ENCODE measurements at places on chromosomes 16 and 17.
A peak's percentile ranks its signal among the peaks of the same experiment; 100 is the strongest.

DNA sequence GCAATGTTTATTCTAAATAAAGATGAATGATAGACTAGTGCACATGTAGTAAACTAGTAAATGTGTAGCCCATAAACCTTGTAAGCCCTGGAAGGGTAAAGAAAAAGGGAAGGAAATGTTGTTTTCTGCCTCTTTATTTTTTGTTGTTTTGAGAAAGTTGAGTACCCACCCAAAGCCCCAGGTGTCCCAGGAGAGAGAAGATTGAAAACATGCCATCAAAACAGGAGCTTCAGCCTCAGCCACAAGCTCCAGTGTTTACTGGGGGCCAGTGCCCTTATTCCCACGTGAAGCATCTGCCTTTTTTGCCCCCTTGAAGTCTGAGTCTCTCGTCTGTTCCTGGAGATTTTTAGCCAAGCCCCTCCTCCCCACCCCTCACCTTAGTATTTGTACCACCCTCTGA lies 121.5 kb downstream of the PRKCB start:
- no peaks in the 10 kb centered on the region for H3K36me3 ChIP-seq
- H3K27ac ChIP-seq = no peak overlapping the region
- no peaks in the 10 kb centered on the region for H3K27me3 ChIP-seq
- DNase-seq = no peak
- H3K4me3 ChIP-seq = no peak overlapping the region

DNA sequence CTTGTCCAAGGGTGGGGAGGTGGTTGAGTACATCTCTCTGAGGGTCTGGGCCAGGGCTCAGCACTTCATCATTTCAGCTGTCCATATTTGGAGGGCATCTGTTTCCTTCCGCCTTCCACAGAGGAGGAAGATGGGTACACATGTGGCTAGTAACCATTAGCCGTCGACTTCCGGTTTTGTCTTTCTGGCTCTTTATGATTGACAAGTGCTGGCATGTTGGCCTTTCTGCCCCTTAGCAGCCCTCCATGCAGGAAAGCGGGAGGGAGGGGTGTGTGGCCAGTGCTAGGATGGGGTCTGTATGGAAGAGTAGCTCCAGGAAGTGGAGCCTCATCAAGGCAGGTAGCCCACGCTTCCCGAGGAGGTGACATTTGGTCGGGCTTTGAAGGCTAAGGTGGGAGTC lies 69.6 kb downstream of the RAI1 start:
- no peak overlapping the region for H3K4me3 ChIP-seq
- peaks cover 55% of the 10 kb centered on the region for H3K4me1 ChIP-seq
- no peak for DNase-seq
- H3K27me3 ChIP-seq = no peaks in the 10 kb centered on the region
- peak overlapping the region; percentile 79 for H3K27ac ChIP-seq

GRCh38 chr17:43846963-43847371 lies at the start of gene CD300LG:
Gene CD300LG, plus strand, starts transcription at chr17:43847176. Its CDS starts 41 bp downstream, at chr17:43847217.
- H3K4me3 ChIP-seq = peak within 1 kb of the TSS; percentile 6
- H3K36me3 ChIP-seq = no peaks in the 10 kb centered on the region
- no peaks in the 10 kb centered on the region for H3K27me3 ChIP-seq
- H3K4me1 ChIP-seq = no peaks in the 10 kb centered on the region

- DNase-seq = no peak
- H3K36me3 ChIP-seq = no peaks in the 10 kb centered on the region
- no peak overlapping the region for H3K4me3 ChIP-seq
Measured at GRCh38 chr17:32596628-32597027, 109.8 kb downstream of the CDK5R1 start.

DNA sequence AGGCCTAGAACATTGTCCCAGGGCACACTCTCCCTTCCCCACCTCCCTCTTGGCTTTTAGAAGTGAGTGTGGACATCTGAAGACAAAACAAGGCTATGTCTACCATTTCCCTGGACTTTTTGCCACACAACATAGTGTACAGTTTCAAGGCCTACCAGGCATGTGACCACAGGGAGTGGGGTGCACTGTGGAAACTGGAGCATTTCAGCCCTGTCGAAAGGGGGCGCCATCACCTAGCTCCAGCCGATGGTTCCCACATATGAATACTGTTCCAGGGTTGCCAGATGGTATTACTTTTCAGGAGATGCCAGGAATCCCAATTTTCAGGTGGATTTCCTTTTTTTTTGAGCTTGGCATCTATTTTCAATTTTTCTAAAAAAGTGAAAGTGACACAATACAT lies 140.7 kb downstream of the KATNIP start:
- H3K4me3 ChIP-seq = no peak overlapping the region
- H3K27me3 ChIP-seq = no peaks in the 10 kb centered on the region
- DNase-seq = no peak
- H3K27ac ChIP-seq = no peak overlapping the region

- no peaks in the 10 kb centered on the region for H3K4me1 ChIP-seq
- H3K4me3 ChIP-seq = no peak overlapping the region
- H3K27me3 ChIP-seq = no peaks in the 10 kb centered on the region
- no peak overlapping the region for H3K27ac ChIP-seq
- DNase-seq = no peak
Measured at GRCh38 chr17:31869031-31869430, 10.0 kb upstream of the COPRS start.

DNA sequence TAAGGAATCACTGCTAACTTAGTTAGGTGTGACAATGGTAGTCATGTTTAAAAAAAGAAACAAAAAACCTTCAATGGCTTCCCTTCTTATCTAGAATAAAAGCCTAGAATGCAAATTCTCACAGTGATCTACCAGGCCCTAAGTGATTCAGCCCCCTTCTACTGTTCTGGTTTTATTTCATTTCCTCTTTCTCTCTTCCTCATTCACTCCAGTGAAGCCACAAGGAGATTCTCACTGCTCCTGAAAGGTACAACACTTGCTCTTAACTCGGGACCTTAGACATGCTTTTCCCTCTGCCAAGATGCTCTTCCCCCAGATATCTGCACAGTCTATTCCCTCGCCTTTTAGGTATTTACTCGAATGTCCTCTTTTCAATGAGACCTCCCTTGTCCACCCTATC lies 3.7 kb downstream of the PIGS start:
- DNase-seq = no peak
- no peaks in the 10 kb centered on the region for H3K27me3 ChIP-seq
- no peak overlapping the region for H3K4me3 ChIP-seq
- H3K4me1 ChIP-seq = peaks cover 17% of the 10 kb centered on the region
- no peak overlapping the region for H3K27ac ChIP-seq
- peaks cover 16% of the 10 kb centered on the region for H3K36me3 ChIP-seq

DNA sequence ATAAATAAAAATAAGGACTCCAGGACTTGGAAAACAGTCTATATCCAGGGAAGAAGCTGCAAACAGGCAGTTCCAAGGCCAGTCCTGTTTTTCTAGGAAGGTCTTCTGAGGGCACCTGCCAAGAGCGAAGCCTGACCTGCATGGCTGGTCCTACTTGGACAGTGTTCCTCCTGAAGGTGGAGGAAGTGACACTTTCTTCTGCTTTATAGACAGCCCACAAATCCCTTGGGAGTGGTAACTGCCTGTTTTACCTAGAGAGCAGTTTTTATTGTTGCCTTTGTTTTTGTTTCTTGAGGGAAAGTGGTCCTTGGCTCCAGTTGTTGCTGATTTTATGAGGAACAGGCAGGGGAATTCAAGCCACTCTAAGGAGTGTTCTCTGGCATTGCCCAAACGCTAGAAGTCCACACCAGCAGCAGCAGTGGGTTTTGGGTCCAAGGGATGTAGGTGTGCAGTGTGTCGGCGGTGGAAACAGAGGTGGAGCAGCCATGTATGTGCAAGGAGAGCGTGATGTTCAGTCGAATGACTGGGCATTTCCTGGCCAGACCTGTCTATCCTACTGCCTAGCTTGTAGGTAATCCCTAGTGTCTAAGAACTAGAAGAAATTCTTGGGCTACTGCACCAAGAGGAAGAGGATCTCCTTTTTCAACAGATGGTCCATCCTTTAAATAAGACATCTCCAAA lies 35.3 kb downstream of the LDHD start:
- H3K27me3 ChIP-seq = no peaks in the 10 kb centered on the region
- no peak overlapping the region for H3K4me3 ChIP-seq
- no peaks in the 10 kb centered on the region for H3K36me3 ChIP-seq
- DNase-seq = no peak
- peaks cover 59% of the 10 kb centered on the region for H3K4me1 ChIP-seq

- no peak overlapping the region for H3K27ac ChIP-seq
- DNase-seq = no peak
- H3K4me1 ChIP-seq = no peaks in the 10 kb centered on the region
- H3K4me3 ChIP-seq = no peak overlapping the region
Measured at GRCh38 chr17:46883871-46884520, 32.6 kb downstream of the WNT9B start.

DNA sequence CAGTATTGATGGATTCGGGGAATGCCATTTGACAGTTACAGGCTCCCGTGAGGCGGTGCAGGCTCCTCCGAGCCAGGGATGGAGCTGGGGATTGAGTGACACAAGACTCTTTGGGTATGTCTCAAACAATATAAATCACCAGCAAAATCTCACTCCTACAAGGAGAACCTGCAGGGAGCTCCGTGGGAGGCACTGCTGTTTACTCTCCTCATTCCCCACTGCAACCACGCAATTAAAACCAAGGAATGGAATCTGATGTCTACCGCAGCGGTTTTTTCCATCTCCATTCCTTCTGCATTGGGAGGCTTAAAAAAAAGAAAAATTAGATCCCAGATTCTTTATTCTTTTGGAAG lies 157.9 kb downstream of the WWOX start:
- H3K36me3 ChIP-seq = no peaks in the 10 kb centered on the region
- DNase-seq = no peak
- no peak overlapping the region for H3K4me3 ChIP-seq
- H3K27me3 ChIP-seq = no peaks in the 10 kb centered on the region
- H3K4me1 ChIP-seq = peaks cover 9% of the 10 kb centered on the region
- no peak overlapping the region for H3K27ac ChIP-seq

DNA sequence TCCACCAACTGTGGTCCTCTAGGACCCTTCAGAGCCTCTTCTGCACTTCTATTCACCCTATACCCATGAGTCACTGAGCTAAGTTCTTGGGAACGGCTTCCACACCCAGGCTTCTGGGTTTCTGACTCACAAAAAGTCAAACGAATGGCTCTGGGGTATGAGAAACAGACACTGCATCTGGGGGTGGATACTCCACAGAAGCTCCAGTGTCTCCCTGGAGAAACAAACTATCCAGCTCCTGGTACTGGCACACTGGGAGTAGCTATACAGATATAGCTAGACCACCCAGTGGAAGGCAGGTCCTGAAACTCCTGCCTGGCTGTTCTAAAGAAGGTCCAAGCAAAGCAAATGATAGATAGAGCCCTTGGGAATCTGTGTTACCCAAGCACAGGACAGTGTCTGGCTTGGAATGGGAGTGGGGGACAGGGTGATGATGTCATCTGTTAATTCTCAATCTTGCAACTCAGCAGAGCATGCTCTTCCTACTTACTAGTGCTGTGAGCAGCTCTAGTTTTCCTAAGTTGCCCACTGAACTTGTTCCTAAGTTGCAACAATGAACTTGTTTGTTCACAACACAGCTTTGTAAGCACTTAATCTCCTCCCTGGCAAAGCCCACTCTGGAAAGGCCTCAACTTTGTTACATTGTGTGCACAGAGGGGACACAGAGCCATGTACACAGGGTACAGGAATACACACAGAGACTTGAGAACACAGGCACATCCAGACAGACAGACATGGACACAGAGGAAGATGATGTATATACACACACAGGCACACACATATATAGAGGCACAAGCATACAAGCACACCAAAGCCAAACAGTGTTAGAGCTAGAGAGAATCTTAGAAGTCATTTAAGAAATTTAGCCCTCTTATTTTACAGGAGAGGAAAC lies 6.7 kb downstream of the MMP28 start:
- H3K4me1 ChIP-seq = peaks cover 71% of the 10 kb centered on the region
- H3K4me3 ChIP-seq = no peak overlapping the region
- no peaks in the 10 kb centered on the region for H3K27me3 ChIP-seq
- peak; percentile 67 for DNase-seq

DNA sequence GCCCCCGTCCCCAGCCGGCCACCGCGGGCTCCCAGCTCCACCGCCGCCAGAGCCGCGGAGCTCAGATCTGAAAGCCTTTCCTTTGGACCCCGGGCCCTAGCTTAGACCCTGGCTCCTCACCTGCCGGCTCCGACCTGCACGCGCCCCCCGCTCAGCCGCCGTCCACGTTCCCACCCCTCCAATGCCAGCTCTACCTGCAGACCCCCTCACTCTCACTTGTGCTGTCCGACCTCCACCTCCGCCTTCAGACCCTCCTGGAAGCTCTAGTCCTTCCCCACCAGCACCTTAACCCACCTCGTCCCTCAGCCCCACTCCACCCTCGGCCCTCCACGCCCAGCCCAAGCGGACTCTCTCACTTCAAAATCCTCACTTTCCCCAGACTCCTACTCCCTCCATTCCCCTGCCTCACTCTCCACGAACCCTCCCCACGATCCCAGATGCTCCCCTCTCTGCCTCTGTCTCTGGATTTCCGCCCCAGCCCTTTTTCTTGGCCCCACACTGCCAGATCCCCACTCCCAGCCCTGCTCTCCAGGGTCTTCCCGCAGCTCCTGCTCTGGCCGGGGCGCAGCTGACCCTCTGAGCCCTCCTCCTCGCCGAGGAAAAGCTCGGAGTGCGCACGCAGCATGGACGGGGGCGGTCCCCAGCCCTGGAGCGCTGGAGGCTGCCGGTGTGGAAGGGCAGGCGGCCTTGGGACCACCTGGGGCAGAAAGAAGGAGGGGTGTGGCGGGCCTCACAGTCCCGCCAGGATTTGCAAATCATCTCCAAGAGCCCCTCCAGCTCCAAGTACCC lies at the start of gene TMEM114:
TMEM114 (minus strand) TSS at position 612 of the 789 bp plus-strand sequence. CDS start 673 bp downstream, outside the sequence.
- H3K36me3 ChIP-seq = no peaks in the 10 kb centered on the region
- H3K4me3 ChIP-seq = no peak within 1 kb of the TSS
- DNase-seq = no peak
- H3K4me1 ChIP-seq = peaks cover 17% of the 10 kb centered on the region
- no peak within 1 kb of the TSS for H3K27ac ChIP-seq

GRCh38 chr16:67965668-67966548 lies 2.5 kb downstream of the SLC12A4 start:
- peaks cover 20% of the 10 kb centered on the region for H3K36me3 ChIP-seq
- no peaks in the 10 kb centered on the region for H3K27me3 ChIP-seq
- H3K27ac ChIP-seq = peak overlapping the region; percentile 99
- peaks cover 57% of the 10 kb centered on the region for H3K4me1 ChIP-seq

- no peak for DNase-seq
- peaks cover 9% of the 10 kb centered on the region for H3K4me1 ChIP-seq
- H3K4me3 ChIP-seq = no peak overlapping the region
- H3K27me3 ChIP-seq = no peaks in the 10 kb centered on the region
- H3K27ac ChIP-seq = no peak overlapping the region
- H3K36me3 ChIP-seq = no peaks in the 10 kb centered on the region
Measured at GRCh38 chr17:65228734-65229620, 91.8 kb downstream of the RGS9 start.

- no peak overlapping the region for H3K4me3 ChIP-seq
- no peaks in the 10 kb centered on the region for H3K36me3 ChIP-seq
- peaks cover 49% of the 10 kb centered on the region for H3K4me1 ChIP-seq
- no peak for DNase-seq
- no peak overlapping the region for H3K27ac ChIP-seq
Measured at GRCh38 chr17:14304222-14304772, 3.4 kb downstream of the HS3ST3B1 start.

- no peak for DNase-seq
- peaks cover 21% of the 10 kb centered on the region for H3K36me3 ChIP-seq
- H3K27me3 ChIP-seq = no peaks in the 10 kb centered on the region
- H3K4me1 ChIP-seq = peaks cover 10% of the 10 kb centered on the region
- no peak overlapping the region for H3K4me3 ChIP-seq
- H3K27ac ChIP-seq = no peak overlapping the region
Measured at GRCh38 chr16:67202426-67202825, 3.5 kb downstream of the ELMO3 start.

Data from sigmoid colon (tissue), 7 donors.